ENCODE measurements at places on chromosomes 6 and 20.

DNA sequence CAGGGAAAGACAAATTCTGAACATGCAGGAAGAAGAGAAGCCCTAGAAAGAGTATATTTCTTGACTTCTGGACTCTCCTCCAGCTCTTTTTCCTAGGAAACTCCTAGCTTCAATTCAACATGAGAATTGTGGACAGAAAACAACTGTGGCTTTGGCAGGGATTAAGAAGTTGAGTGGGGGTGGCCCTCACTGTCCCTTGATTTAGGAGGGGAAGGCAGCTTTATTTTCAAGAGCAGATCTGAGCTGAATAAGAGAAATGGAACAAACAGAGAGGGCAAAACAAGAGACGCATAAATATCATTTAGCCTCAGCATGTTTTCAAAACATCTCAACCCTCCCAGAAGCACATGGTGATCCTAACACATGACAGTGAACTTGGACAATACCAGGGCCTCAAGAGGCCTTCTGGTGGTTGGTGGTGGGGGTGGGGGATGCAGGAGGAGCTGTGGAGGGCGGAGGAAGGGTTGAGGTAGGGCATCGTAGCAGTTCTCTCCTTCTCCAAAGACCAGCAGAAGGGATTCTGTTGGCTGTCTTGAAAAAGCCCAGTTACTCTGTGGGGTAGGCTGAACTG, 21.1 kb upstream of the TAGAP start:
- DNase-seq = no peak

DNA sequence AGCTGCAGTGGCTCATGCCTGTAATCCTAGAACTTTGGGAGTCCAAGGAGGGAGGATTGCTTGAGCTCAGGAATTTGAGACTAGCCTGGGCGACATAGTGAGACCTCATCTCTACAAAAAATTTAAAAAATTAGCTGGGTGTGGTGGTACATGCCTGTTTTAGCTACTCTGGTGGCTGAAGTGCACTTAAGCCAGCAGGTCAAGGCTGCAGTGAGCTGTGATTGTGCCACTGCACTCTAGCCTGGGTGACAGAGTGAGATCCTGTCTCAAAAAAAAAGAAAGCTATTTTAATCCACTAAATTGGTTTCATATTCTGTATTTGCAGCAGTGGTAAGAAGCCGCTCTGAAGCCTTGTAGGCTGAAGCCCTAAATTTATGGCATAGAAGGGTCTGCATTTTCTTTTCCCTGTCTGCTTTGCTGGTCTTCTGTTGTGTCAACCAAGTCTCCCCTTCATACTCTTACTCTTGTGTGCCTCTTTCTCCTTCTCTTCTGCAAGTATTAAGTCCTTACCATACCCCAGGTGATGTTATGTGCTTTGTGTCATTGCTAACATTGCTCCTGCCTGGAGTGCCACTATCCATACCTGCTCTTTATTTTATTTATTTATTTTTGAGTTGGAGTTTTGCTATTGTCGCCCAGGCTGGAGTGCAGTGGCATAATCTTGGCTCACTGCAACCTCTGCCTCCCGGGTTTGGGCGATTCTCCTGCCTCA, 70.9 kb downstream of the MYO6 start:
- DNase-seq = no peak

- no peak for DNase-seq
These were observed 438.4 kb upstream of the SPTLC3 start for GRCh38 chr20:12570371-12570770.

DNA sequence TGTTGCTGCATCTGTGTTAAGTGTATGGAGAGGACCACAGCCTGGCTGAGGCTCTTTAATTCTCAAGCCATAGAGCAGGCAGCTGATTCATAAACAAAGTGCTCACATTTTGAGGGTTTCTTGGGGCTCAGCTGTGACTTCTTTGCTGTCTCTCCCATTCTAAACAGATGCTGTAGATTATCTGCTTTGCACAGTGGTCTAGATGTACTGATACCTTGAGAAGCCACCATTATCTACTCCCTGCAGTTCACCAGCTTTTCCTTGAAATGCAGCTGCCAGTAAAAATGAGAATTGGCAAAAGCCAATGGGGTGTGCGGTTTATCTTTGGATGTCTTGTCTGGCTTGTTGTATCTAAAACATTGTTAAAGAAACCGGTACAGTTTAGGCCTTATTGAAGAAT, 5.2 kb upstream of the CNR1 start:
- no peak for DNase-seq

DNA sequence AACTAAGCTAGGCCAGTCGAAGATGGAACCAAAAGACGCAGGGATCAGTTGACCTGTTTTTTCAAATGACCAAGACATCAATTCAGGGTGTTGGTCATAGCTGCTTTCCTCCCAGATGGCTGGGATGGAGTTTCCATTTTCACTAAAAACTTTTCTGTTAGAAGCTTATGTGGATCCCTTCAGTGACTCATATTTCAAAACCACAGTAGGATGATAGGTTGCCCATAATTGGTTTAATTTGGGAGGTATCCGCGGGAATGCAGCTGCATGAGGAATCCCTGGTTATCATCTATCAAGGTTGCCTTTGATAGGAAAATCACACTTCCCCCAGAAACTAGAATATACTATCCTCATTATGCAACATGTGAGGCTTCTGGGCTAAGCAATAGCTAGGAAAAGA, 150.9 kb upstream of the MLIP start:
- peak; percentile 67 for DNase-seq

GRCh38 chr6:132666118-132666517, 7.1 kb upstream of the TAAR1 start:
- DNase-seq = no peak

GRCh38 chr6:95959261-95959660, 56.5 kb upstream of the FUT9 start:
- no peak for DNase-seq

- no peak for DNase-seq
These were observed 48.4 kb downstream of the GCNT2 start for GRCh38 chr6:10569392-10570127.

GRCh38 chr6:136086686-136087085, 163.4 kb downstream of the MTFR2 start:
- no peak for DNase-seq

- no peak for DNase-seq
These were observed 45.6 kb upstream of the IPCEF1 start for GRCh38 chr6:154402081-154402780.

- no peak for DNase-seq
These were observed 579.5 kb downstream of the TFAP2B start for GRCh38 chr6:51398064-51398705.

DNA sequence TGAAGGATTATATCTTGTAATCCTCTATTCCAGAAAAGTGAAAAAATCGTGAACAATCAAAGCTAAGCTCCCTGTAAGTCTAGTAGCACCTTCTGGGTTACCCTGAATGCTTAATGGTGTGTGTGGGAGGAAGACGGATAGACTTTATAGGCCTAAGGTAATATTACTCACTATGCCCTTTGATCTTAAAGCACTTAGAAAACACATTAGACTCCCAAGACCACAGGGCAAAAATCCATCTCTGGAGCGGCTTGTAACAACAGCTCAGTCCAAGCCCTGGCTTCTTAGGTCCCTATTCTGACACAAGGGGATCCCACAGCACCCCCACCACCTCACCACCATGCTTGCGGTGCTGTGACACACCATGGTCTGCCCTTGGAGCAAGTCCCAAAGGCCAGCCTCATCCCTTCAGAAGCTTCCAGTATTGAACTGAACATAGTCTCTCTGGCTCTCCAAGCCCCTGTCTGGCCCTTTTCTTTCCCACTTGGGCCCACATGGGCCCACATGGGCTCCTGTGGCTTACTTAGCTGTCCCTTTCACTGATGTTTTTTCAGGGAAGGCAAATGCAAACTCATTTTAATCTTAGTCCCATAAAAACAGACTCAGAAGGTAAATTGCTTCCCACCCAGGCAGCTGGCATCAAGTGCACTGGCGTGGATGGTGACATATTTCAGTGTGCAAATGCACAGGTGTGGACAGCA, 28.3 kb downstream of the C6orf132 start:
- no peak for DNase-seq

- DNase-seq = no peak
These were observed 283.2 kb upstream of the HSF2 start for GRCh38 chr6:122116119-122116834.

GRCh38 chr20:56157530-56158203, 90.9 kb upstream of the MC3R start:
- no peak for DNase-seq

GRCh38 chr6:35967076-35967774, 46.3 kb upstream of the SRPK1 start:
- no peak for DNase-seq

DNA sequence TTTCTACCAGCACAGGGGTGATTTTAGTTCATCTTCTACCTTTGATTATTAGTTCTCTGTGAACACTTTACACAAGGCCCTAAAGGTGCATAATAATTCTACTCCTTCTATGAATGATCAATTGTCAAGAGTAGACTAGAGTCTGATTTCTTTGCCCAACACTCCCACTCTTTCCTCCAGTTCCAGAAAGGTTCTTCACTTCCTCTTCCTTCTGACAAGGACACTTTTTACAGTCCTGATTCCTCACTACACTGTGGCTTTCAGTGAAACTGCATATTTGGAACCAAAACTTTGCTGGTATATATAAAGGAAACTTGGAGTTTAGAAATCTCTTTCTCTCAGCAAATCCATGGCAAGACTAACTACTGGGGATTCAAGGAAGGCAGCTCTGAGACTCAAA, 10.6 kb upstream of the RSPO3 start:
- DNase-seq = no peak

- DNase-seq = no peak
These were observed 145.4 kb downstream of the DST start for GRCh38 chr6:56497240-56497639.

DNA sequence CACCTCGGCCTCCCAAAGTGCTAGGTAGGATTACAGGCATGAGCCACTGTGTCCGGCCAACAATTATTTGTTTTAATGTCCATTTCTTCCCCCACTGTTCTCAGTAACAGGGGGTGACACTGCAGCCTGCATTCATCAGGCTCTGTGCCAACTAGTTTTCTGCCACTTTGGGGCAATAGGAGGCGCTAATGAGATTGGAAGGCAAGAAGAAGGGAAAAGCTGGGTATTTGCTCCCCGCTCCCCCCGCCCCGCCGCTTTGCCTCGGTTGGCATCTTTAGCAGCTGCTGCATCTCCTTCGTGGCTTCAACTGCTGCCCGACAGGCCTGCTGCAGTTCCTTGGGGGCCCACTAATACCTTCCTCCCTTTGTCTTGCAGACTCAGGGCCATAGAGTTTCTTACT, 35.0 kb upstream of the MDGA1 start:
- DNase-seq = no peak

DNA sequence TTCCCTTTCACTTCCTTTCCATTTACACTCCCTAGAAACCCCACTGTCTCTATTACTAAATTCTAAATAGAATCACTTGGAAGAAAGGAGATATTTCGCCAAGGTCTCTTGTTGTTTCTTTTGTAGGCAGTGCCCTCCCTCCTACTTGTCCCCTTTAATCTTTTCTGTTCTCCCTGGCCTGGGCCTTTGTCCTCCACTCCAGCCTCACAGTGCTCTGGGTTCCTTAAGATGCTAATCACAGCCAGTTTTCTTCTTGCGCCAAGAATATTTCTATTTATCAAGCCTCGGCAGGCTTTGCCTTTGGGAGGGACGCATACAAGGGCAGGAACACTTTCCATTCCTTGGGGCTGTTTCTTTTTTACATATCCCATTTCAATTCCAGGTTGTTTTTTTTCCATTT, 520.6 kb upstream of the CHD6 start:
- no peak for DNase-seq

- peak; percentile 92 for DNase-seq
These were observed 7.7 kb downstream of the ZNFX1 start for GRCh38 chr20:49270177-49270576.

DNA sequence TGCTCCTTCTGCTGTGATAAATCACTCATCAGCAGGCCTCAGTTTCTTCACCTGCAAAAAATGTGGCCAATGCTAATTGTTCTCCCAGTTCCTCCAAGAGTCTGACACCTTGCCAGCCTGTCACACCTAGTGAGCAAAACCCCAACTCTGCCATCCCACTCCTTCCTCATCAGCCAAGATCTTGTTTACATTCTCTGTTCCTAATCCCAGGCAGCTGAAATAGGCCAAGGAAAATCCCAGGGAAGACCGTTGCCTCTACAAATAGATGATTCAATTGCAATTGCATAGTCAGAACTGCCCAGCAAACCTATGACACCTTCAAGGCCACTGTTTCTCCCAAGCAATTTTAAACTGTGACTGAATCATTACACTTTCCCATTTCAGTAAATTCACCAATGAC, 78.7 kb downstream of the GMDS start:
- DNase-seq = no peak

DNA sequence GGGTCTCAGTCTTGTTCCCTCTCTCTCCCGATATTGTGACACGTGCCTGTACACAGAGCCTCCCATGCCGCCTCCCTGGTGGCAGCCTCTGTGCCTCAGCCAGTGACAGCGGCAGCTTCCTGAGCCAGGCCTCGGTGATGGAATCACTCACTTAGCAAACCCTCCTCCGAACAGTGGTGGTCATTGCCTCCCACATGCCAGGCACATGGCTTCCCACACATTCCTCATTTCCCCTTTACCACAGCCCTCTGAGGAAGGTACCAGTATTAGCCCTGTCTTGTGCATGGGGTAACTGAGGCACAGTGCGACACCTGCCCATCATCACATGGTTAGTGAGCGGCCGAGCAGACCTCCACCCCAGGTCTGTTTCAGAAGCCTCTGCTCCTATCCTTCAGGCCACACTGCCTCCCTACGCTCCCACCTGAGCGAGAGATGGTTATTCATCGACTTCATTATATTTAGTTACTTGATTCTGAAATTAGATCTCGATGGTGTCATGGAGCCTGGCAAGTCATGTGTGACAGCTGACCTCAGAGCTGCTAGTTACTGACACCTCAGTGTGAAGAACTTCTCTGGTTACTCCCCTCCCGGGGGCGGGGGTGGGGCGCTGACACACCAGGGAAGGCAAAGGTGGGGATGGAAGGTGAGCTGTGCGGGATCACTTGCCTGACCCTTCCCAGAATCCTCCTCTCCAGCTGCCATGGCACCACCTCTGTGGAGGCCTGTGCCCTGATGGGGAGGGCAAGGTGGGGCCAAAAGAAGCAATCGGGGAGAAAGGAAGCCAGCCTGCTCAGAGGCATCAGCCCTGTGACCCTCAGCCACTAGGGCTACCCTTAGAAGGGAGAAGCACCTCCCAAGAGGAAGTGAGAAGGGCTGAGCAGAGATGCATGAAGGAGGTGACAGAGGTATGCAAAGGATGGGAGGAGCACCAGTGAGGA, 17.9 kb downstream of the MDGA1 start:
- no peak for DNase-seq

DNA sequence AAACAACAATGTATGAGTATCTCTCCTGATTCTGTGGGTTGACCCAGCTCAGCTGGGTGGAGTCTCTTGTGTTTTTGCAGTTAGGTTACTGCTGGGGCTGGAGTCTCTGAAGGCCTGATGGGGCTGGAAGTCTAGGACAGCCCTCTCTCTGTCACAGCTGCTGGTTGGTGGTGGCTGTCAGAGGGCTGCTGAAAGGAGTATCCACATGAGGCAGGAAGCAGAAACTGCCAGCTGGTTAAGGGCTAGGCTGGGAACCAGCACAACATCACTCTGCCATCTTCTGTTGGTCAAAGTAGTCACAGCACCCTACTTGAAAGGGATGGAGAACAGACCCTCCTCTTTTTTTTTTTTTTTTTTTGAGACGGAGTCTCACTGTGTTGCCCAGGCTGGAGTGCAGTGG, 10.0 kb upstream of the PACSIN1 start:
- DNase-seq = no peak

- no peak for DNase-seq
These were observed 20.3 kb downstream of the GPX5 start for GRCh38 chr6:28545955-28546354.

Data from AG10803 (cell line).